ENCODE measurements at places on chromosomes 4 and X.

GRCh38 chr4:106694232-106694631 is 325.7 kb upstream of the GIMD1 start:
- DNase-seq = no peak

DNA sequence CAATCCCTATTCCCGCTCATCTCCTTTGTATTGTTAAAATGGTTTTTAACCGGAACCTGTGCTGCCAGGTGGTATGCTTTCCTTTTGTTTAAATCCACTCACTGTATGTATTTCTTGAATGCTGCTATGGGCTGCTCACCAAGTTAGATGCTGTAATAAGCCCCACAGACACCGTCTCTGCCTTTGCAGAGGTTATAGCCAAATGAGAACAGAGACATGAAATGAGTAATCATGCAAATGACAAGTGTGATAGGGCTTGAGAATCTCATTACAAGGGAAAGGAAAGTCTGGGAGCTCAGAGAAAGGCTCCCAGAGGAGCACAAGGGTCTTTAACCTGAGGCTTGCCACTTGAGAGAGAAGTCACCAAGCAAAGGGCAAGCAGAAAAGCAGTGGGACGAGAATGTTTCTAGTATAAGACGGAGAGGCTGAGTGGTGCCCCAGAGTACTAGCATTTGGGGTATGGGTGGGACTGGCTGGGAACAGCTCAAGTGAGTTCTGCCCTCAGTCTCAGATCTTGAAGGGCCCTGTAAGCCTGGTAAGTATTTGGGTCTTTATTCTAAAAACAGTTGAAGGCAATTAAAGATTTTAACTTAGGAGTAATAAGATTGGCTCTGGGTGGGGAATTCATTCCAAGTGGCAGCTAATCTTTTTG is 110.8 kb upstream of the H2AZ1 start:
- no peak for DNase-seq

GRCh38 chr4:177579649-177580048 is 137.4 kb upstream of the AGA start:
- DNase-seq = no peak

DNA sequence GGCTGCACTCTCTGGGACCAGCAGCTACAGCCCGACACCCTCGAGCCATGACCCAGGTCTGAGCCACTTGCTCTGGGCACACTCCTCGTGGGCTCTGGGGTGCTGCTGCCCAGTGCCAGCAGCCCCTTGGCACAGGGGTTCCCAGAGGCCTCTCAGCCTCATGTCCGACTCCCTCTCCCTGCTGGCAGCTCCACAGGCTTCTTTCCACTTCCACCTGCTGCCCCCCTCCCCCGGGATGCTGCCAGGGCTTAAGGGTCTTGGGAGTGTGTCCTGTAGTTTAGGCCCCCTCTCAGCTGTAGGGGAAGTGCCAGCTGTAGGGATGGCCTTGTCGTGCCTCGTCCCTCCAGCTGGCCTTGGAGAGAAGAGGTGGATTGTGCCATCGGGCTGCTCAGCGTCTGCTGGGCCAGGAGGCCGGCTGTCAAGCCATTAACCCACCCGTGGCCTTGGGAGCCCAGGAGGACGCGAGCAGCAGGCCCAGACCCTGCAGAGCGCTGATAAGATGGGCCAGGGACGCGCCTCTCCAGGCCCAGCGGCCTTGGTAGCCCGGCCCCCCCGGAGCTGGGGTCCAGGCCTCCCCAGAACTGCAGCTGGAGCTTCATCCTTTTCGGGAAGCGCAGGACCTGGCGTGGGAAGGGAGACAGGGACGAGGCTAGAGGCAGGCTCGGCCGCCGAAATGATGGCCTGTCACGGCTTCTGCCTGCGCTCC is 1.0 kb upstream of the USP27X start:
- no peak for DNase-seq

DNA sequence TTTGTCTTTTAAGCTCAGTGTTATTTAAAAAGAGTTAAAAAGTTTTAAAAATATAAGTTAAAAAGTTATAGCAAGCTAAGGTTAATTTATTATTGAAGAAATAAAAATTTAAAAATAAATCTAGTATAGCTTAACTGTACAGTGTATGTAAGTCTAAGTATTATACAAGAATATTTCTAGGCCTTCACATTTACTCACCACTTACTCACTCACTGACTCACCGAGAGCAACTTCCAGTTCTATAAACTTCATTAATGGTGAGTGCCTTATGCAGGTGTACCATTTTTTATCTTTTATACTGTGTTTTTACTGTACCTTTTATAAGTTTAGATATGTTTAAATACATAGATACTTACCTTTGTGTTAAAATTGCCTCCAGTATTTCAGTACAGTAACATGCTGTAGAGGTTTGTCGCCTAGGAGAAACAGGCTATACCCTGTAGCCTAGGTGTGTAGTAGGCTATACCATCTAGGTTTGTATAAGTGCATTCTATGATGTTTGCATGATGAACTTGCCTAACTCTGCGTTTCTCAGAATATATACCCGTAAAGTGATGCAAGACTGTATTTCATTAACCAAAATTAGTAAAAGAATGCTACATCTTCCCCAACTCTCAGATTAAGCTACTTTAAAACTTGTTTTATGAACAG is 202.9 kb downstream of the CFAP299 start:
- DNase-seq = no peak

DNA sequence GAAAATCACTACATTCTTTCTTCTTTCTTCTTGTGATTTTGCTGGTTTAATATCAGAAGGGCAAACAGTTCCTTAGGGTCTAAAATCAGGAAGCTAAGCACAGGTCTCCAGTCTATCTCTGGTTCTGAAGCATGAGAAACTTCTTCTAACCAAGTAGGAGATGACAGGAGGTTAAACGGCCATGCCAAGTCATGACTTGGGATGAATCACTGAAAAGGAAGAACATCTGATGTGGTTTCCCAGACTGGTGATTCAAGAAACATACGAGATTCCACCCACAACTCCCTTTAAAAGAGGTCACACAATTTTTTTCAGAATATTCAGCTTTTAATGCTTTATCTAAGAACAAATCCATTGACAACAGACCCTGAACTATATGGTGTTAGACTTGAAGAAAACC is 684.0 kb upstream of the PRKX start:
- no peak for DNase-seq

DNA sequence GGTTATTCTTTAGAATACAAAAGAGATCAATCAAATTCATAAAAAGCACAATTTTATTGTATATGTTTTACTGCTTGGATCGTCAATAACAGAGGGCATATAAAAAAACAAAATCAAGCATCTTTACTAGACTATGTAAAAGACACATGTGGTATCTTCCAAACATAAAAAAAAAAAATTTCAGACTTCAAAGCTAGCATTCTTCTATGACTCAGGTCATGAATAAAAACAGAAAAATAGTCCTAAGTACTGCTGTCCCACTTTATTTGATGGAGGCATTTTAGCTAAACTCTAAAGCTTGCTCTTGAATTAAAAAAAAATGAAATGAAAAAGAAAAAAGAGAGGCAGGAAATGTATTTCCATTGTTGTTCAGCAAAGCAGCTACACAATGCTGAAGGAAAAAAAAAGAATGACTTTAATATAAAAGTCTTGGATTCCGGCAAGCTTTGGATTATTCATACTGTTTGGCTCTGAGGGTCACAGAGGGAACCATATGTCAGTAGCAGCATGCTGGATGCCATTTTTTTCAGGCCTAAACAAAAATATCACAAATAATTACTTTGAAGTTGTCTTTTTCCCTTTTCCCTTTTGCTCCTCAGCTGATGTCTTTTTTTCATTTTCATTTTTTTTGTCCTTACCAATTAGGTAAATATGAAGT is 249.1 kb upstream of the DIAPH2 start:
- DNase-seq = no peak

GRCh38 chr4:94516999-94517398 is 65.3 kb downstream of the PDLIM5 start:
- no peak for DNase-seq

DNA sequence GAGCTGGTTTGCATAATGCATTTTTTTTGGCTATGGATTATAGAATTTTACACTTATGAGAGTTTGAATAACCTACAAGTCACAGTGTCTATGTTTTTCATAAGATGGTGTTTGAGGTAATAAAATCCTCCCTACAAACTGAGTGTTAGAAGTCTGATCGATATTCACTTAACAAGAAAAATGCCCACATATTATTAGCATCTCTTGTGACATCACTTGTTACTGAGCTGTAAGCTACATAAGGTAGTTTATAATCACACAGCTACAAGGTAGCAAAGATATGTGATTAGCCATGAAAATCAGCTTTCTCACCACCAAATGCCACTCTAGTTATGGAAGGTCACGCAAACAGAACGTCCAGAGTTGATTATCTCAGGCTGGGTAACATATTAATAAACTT is 669.6 kb downstream of the PCDH18 start:
- DNase-seq = no peak

DNA sequence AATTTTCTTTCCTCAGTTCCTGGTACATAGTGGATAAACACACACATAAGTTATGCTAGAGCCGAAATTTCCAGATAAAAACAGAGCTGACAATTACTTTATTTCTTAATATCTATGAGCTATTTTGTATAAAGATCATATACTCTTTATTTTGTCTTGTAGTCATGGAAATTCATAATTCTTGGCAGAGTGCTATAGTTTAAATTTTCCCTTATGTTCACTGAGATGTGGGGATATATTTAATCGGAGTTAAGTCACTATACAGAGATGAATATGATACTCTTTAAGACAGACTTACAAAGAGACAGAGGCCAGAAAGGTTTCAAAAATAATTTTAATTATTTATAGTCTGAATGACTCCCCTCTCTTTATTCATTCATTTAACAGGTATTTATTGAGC is 89.7 kb downstream of the PPEF1 start:
- DNase-seq = no peak

DNA sequence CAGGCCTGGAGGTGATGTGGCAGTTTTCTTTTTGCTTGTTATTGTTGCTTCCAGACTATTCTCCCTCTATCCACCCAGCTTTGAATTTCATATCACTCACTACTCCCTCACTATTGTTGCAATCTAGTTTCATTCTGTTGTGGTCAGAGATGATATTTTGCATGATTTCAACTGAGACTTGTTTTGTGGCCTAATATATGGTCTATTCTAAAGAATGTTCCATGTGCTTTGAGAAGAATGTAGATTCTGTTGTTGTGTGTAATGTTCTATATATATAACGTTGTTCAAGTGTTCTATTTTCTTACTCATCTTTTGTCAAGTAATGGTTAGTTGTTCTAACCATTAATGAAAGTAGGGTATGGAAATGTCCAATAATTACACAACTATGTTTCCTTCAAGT is 59.0 kb downstream of the THOC2 start:
- no peak for DNase-seq

DNA sequence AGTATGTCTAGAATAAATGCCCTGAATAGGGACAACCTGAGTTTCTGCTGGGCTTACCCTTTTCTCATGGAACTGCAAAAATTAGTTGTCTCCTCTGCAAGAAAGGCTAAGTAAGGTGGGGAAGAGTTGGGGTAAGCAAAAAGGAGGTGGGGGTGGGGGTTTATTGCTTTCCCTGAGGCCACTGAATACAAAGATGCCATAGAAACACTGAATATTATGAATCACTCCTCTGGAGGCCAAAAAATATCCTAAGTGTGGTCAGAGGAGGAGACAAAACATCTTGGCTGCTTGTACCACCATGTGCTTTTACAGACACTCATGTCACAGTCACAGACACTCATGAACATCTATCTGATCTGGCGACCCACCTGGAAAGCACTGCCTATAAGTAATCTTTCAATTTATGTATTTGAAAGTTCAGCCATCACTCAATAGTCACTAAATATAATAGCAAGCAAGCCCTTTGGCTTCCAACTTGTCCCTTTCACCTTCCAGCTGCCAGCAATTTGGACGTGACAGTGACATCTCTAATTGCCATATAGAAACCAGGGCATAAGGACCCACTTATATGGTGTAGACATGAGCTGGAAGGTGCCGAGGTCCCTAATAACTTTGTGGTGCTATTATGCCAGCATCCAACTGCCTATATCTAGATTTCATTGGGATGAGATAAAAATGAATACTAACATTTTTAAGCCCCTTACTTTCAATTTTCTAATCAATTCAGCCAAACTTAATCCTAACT is 122.7 kb upstream of the CBR4 start:
- DNase-seq = no peak

DNA sequence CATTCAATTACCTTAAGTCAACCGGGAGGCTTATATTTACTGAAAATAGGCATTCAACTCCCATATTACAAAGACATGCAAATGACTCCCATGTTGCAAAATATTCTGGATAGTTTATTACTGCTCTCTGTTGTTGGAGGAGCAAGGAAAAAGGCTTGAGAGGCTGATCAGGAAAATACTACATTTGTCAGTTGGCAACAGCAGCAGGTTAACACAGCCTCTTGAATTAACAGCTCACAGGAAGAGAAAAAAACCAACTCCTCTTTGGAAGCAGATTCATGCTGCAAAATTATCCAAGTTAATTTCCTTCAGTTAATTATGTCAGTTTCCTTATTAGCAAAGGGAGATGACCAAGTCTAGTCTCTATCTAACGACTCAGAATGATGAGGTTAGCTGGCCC is 238.9 kb downstream of the MAML3 start:
- DNase-seq = no peak

DNA sequence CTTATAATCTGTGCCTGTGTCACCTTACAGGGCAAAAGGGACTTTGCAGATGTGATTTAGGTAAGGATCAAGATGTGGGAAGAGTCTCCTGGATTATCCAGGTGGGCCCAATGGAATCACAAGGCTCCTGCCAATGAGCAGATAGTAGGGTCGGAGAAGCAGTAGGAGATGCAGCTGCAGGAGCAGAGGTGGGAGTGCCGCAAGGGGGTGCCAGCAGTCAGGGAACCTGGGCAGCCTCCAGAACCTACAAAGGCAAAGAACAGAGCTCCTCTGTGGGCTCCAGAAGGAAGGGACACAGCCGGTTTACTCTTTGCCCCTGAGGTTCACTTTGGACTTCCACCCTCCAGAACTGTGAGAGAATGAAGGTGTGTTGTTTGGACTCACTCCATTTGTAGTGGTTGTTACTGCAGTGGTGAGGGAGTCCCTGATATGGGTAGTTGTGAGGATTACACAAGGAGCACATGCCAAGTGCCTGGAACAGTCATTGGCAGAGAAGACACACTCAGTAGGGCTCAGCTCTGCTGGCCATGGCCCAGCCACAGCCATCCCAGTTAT is 318.5 kb downstream of the EVC2 start:
- DNase-seq = no peak

- DNase-seq = no peak
Measured at GRCh38 chrX:117808426-117808825, 308.2 kb downstream of the KLHL13 start.

DNA sequence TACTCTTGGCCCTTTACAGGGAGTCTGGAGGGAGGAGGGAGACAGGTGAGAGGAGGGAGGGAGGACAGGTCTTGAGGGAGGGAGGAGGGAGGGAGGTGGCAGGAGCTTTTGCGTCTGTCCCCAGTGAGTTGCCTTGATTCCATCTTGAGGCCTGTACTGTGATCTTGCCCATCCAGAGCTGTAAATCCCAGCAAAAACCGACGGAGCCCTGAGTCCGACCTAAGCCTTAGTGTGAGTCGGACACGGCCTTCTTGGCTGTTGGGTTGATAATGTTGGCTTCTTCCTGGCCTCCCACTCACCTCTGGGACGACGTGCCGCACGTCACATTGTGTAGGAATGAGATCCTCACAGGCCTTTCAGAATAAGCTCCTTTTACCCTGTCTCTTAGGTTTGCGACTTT is 72.5 kb downstream of the RGS12 start:
- DNase-seq = no peak
